ENCODE measurements at places on chromosomes 2 and 18. TPM values are rescaled to one million over a fixed set of nuclear protein-coding genes. Genes with fewer than 3 reads are reported as not detected.
A peak's percentile ranks its signal among the peaks of the same experiment; 100 is the strongest.

The INPP1 gene
- total RNA-seq, result 17.1 TPM

The NEU4 gene
- 5.7 TPM for total RNA-seq

The GAREM1 gene
- 6.8 TPM for total RNA-seq

- no peaks in the 10 kb centered on the region for H3K27me3 ChIP-seq
- DNase-seq, result peak; percentile 96
- H3K27ac ChIP-seq, result peak overlapping the region; percentile 82
- no peaks in the 10 kb centered on the region for H3K36me3 ChIP-seq
These were observed 87.4 kb upstream of the AGAP1 start for GRCh38 chr2:235406430-235406829.

- H3K27ac ChIP-seq, result no peak overlapping the region
- H3K27me3 ChIP-seq, result no peaks in the 10 kb centered on the region
- H3K4me3 ChIP-seq, result no peak overlapping the region
These were observed 126.6 kb upstream of the PDE1A start for GRCh38 chr2:182553483-182553882.

DNA sequence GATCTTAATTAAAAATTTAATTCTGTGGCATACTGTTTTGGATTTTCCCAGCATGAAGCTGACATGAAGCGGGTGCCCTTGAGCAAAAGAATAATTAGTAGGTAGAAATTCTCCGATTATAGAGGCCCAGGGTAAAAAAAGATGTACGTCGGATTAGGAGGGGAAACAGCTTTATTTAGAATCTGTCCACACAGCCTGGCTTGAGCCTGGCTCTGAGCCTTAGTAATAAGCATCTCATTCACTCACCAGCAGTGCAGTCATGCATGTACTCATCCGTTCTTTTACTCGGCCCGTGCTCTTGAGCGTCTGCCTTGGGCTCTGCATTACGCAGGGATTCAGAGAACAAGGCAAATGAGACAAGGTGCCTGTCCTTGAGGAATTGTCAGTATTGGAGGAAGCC lies 219.3 kb downstream of the AGAP1 start:
- no peak for DNase-seq
- H3K27ac ChIP-seq, result no peak overlapping the region
- no peaks in the 10 kb centered on the region for H3K27me3 ChIP-seq
- no peak overlapping the region for H3K4me3 ChIP-seq

- no peak overlapping the region for H3K4me3 ChIP-seq
- no peaks in the 10 kb centered on the region for H3K4me1 ChIP-seq
- H3K27me3 ChIP-seq, result no peaks in the 10 kb centered on the region
- H3K36me3 ChIP-seq, result no peaks in the 10 kb centered on the region
- no peak for DNase-seq
These were observed 18.1 kb downstream of the NDC80 start for GRCh38 chr18:2589345-2590068.

GRCh38 chr2:169478339-169478738 lies 955 bp upstream of the BBS5 start:
- H3K4me1 ChIP-seq, result no peaks in the 10 kb centered on the region
- H3K36me3 ChIP-seq, result peaks cover 5% of the 10 kb centered on the region
- H3K27ac ChIP-seq, result no peak overlapping the region
- no peak overlapping the region for H3K4me3 ChIP-seq

- no peak for DNase-seq
- H3K4me3 ChIP-seq, result no peak overlapping the region
- H3K36me3 ChIP-seq, result peaks cover 44% of the 10 kb centered on the region
- H3K4me1 ChIP-seq, result no peaks in the 10 kb centered on the region
- H3K27ac ChIP-seq, result no peak overlapping the region
These were observed 32.3 kb downstream of the ZCCHC2 start for GRCh38 chr18:62555135-62555534.

DNA sequence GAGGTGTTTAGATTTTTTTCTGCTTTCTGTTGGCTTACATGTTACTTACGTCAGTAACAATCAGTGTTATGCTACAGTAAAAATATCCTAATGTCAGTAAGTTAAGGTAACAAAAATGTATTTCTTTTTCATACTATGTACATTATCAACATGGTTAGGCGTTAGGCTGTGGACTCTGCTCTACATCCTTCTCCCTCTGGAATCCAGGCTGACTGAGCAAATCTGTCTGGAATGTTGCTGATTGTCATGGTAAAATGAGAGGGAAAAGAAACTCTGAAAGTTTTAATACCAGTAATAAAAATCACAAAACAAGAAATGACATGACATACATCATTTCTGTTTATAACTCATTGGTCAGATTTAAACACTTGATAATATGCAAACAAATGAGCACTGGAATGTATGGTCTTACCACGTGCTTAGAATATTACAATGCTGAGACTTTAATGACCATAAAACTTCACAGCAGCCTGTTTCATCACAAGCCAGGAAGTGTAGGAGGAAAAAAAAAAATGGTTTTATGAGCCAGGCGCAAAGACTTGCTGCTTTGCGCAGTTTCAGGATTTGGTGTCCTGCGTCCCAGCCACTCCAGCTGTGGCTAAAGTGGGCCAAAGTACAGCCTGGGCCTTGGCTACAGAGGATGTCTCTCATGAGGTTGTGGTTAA lies 252.4 kb downstream of the FSIP2 start:
- no peak overlapping the region for H3K4me3 ChIP-seq
- no peaks in the 10 kb centered on the region for H3K4me1 ChIP-seq
- no peaks in the 10 kb centered on the region for H3K27me3 ChIP-seq
- H3K36me3 ChIP-seq, result no peaks in the 10 kb centered on the region

DNA sequence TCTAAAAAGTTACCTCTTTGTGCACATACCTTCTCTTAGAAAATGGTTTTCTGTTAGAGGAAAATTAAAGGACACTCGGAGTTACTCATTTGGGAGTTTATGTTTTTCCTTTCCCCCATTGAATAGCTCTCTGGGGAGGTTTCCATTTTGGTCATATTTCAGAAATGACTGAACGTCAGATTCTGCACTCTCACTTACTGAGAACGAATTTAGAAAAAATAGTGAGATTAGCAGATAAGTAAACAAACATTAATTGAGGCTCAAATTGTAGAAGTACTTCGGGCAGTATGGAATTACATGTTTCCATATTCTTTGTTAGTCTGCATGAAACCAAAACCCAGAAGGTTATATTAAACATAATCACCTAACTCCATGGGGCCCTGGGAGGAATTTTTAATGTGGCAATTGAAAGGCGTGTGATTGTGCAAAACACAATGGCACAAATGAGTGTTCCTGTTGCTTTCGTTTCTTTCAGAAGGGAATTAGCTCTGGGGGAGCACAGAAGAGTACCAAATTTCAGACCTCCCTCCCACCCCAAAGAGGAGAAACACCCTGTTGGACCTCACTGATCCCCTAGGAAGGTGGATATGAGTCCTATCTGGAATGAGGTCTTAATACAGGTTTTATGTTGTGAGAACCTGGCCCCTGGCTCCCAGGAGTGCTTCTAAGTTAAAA lies 212.3 kb downstream of the BCL2 start:
- H3K4me1 ChIP-seq, result peaks cover 9% of the 10 kb centered on the region
- H3K4me3 ChIP-seq, result no peak overlapping the region
- no peaks in the 10 kb centered on the region for H3K36me3 ChIP-seq
- no peaks in the 10 kb centered on the region for H3K27me3 ChIP-seq
- H3K27ac ChIP-seq, result no peak overlapping the region
- no peak for DNase-seq

DNA sequence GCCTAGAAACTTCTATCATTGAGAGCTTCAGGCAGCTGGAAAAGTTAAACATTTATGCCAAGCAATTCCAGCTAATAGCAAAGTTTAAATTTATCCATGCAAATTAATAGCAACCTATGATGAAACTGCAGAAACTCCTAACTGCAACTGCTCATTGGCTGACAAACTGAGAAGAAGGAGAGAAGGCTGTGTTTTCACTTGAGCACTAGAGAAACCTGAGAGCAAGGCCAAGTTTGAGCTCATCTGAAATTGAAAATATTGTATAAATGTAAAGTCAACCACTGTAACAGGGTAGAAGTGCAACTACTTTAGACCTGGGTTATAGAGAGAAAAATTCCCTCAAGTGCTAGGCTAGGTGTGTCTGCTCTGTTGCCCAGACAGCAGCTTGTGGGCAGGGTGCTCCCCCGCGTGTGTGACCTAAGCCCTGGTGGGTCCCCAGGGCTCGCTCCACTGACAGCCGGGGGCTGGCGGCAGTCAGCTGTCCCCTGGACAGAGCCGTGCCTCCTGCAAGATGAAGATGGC lies 50.2 kb downstream of the CABYR start:
- H3K36me3 ChIP-seq, result no peaks in the 10 kb centered on the region
- H3K27me3 ChIP-seq, result no peaks in the 10 kb centered on the region
- DNase-seq, result no peak

GRCh38 chr2:177165721-177166711 lies 46.6 kb upstream of the HNRNPA3 start:
- no peak for DNase-seq
- H3K4me1 ChIP-seq, result peaks cover 28% of the 10 kb centered on the region
- H3K27me3 ChIP-seq, result no peaks in the 10 kb centered on the region
- no peaks in the 10 kb centered on the region for H3K36me3 ChIP-seq
- H3K27ac ChIP-seq, result peak overlapping the region; percentile 78
- H3K4me3 ChIP-seq, result no peak overlapping the region
